ENCODE measurements at places on chromosomes 2 and 18. TPM values are rescaled to one million over a fixed set of nuclear protein-coding genes. Genes with fewer than 3 reads are reported as not detected.

The MATN3 gene
- total RNA-seq = not detected

The TMEM185B gene
- total RNA-seq = 21.3 TPM

The MYO3B gene
- not detected for total RNA-seq

The KCTD1 gene
- 0.53 TPM for total RNA-seq

The SIX3 gene
- not detected for total RNA-seq

The SPC25 gene
- total RNA-seq = not detected

The TEX44 gene
- total RNA-seq = not detected

The MBD2 gene
- 71.4 TPM for total RNA-seq

The TGFA gene
- 1.0 TPM for total RNA-seq

The PDE1A gene
- not detected for total RNA-seq

- DNase-seq = no peak
These were observed 76.3 kb downstream of the MDH1 start for GRCh38 chr2:63665091-63665490.

GRCh38 chr2:105068875-105069274 is 31.0 kb downstream of the MRPS9 start:
- no peak for DNase-seq

DNA sequence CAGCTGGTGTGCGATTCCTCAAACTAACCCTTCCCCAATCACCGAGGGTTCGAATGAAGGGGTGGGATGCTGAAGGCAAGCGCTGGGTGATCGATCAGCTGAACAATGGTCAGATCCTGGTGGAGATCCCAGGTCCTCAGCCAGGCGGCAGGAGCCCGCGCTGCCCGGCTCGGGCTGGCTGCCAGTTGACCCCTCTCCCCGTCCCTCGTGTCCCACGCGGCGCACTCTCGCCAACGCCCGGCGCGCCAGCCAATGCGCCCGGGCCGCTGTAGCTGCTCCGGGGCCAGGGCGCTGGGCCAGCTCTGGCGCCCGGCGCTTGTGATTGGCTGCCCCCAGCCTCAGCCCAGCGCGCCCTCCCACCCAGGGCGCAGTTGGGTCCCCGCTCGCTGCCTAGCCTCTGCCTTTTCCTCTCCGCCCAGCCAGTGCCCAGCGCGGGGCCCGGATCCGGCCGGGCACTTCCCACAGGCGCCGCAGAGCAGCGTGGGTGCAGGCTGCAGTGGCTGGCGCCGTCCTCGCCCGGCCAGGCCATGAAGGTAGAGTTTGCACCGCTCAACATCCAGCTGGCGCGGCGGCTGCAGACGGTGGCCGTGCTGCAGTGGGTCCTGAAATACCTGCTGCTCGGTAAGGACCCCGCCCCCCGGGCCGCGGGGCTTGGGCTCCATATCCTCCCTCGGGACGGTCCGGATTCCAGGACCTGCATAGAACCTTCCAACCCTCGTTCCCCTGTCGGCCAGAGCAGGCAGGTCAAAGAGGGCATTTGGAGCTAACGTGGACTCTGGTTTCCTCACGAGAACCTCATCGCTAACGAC is at the start of gene MOGAT1:
Gene MOGAT1 (plus strand): TSS at position 400 of the 809 bp plus-strand sequence. CDS start 128 bp downstream, at position 528.
- DNase-seq = no peak

DNA sequence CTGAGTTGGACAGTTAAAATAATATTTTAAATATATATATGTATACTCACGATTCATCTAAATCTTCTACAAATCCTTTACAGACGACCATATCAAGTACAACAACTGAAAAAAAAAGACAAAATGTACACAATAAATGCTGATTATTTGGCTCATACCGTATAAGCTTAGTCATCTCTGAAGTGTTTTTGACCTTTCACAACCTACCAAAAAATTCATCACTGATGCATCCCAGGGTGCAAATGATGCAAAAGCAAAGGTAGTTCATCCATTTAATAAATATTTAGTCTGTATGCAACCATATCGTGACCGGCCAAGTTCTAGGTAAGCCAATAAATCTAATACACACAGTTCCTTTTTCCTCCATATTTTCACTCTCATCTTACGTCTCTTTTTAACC is 1.1 kb downstream of the TMX3 start:
- no peak for DNase-seq

GRCh38 chr2:53452400-53452799 is 315.2 kb upstream of the CHAC2 start:
- no peak for DNase-seq

GRCh38 chr2:75844651-75845050 is 133.9 kb upstream of the GCFC2 start:
- DNase-seq = no peak

GRCh38 chr2:2294183-2294690 is 36.8 kb downstream of the MYT1L start:
- DNase-seq = no peak

DNA sequence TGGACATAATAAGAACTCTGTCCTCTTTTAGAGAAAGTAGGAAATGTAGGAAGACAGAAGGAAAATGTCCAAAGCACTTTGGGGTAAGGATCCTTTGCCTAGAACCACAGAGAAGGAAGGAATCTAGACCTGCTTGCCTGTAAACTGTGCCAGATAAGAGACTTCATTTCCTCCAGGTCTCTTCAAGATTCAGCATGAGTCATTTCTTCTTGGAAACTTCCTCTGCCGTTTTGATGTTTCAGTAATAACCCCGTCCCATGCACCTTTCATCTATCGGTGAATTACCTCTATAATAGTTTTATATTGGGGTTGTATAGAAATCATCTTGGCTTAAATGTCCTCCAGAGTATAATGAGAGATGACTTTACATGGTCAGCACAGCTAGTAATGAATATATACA is 63.2 kb upstream of the LRATD1 start:
- no peak for DNase-seq

DNA sequence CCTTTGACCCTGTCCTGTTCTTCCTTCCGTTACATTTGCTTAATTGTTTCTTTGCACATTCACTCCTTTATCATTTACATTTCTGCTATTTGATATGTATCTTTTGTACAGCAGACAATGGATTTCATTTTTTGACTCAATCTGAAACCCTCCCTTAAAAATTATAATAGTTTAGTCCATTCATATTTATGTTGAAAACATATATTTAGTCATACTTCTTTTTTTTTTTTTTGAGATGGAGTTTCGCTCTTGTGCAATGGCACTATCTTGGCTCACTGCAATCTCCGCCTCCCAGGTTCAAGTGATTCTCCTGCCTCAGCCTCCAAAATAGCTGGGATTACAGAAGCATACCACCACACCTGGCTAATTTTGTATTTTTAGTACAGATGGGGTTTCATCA is 95.3 kb upstream of the TGFA start:
- no peak for DNase-seq

- DNase-seq = no peak
These were observed 1177.4 kb upstream of the LRRTM1 start for GRCh38 chr2:81481994-81482368.

GRCh38 chr2:85601771-85602475 is 575 bp downstream of the TMEM150A start:
- no peak for DNase-seq

DNA sequence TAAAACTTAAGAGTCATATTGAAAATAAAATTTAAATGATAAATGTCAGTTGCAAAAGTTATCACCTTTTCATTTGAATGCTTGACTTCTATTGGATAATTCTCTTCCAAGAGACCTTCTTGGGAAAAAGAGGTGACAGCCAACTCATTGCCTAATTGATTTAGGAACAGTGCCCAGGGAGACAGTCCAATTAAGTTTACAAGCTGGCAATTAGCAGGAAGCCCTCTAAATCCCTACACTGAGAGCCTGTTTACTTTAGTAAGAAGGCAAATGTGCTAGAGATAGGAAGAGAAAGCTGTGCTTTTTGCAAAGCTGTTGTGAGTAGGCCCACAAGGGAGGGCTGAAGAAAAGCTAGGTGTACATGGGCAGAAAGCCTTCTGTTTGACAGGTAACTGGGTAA is 189.1 kb downstream of the WDPCP start:
- DNase-seq = no peak

DNA sequence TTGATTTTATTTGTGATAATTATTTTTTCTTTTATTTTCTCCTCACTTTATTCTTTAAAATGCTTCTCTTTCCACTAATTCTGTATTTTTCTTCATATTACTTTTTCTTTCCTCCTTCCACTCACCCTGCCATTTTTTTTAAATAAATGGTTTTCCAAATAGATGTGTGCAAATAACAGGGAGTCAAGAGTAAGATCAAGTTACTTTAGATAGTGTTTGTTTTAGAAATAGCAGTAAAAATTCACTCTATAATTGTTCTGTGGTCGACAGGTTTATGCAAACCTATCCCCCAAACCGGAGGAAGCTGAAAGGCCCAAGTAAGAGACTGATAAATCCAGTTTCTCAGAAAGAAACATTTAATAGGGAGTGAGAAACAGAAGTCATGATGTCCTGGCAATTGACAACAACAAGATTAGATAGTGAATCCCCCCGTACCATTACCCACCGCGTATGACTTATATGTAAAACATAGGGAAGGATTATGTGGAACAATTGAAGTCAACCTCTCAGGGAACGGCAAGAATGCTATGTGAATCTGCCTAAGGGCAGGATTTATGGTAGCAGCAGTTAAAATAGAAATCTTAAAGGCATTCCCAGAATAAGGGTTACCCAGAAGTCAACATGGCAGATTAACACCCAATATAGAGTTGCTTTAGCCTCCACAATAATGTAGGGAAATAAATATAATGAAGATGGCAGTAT is 75.5 kb downstream of the KYNU start:
- no peak for DNase-seq

DNA sequence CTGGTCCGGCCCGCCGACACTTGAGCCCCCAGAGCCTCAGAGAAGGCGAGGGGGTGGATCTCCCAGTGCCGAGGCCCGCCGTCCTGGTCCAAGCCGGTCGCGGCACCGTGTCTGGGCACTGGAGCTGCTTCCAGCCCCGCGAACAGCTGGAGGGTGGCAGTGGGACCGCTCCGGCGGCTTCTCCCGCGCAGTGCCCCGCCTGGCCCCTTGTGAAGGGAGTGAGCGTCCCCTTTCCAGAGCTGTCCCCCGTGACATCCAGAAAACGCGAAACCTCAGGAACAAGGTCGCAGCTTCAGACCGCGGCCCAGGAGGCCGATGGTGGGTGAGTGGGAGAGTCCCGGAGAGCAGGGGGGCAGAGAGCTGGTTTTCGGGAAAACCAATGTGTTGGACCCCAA is 579 bp upstream of the EMX1 start:
- DNase-seq = no peak

DNA sequence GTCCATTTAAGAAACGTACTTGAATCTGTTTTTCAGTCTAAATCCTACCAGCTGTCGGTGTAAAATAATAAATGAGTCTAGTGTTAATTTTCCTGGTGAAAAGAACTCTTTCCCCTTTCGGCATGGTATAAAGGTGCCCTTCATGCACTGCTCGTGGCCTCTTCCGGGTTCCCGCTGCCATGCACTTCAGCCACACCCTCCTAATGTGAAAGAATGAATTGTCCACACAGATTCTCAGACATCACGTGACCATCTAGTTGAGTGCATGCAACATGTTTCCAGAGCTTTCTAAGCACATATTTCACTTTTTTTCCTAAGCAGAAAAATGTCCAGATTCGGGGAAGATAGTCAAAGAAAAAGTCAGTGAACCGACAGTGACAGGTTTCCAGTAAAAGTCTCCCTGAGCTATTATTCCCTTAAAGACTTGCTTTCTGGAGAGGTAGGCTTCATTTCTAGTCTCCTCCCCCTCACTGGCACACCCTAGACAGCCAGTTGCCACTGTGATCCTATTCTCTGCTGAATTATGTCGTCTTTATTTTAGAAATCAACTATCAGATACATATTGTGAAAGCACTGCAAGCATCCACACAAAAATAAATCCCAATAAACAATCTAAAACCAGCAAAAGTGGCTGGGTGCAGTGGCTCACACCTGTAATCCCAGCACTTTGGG is 65.9 kb upstream of the RPL31 start:
- DNase-seq = no peak

- no peak for DNase-seq
These were observed 6.1 kb downstream of the FBXO11 start for GRCh38 chr2:47899915-47900816.

- no peak for DNase-seq
These were observed 33.9 kb downstream of the STAT1 start for GRCh38 chr2:190979906-190980629.

DNA sequence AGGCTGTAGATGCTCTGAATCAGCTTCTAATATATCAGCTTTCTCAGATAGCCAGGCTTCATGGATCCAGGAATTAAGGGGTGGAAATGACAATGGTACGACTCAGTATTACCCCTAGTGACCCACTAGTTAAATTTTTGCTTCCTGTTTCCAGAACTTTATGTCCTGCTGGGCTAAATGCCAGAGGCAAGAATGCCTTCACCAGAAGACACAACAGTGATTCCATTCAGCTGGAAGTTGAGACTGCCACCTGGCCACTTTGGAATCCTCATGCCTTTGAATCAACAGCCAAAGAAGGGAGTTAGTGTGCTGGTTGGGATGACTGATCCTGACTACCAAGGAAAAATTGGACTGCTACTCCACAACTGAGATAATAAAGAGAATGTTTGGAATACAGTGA is 239.1 kb downstream of the ASXL3 start:
- no peak for DNase-seq

DNA sequence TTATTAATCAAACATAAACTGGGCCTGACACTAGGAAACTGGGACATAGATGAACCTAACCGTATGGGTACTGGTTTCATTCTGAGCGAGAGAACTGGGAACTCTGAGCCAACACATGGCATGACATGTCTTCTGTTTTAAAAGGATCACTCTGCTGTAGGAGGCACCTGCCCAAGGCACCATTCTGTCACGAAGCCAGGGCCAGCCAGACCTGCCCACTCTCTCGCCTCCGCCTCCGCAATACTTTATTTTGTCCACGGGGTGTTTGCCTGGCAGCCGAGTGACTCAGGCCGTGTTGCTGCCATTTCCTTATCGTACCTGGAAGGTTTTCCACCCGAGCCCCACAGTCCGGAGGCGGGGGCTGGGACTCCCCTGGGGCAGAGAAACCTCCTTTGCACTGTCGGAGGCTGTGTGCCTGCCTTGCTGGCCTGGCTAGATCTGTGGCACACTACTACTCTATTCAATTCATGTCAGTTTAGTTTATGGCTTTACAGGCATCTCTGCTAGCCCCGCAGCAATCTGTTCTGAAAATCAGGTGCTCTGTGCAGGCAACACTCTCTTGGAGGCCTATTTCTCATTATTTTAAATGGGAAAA is 120.4 kb upstream of the ACKR3 start:
- DNase-seq = no peak

- no peak for DNase-seq
These were observed 176.8 kb downstream of the LOXHD1 start for GRCh38 chr18:46480226-46480625.

GRCh38 chr2:232890896-232891601 is 21.0 kb downstream of the SNORC start:
- no peak for DNase-seq

- DNase-seq = no peak
These were observed 99.9 kb upstream of the LINC00305 start for GRCh38 chr18:64248836-64249235.

DNA sequence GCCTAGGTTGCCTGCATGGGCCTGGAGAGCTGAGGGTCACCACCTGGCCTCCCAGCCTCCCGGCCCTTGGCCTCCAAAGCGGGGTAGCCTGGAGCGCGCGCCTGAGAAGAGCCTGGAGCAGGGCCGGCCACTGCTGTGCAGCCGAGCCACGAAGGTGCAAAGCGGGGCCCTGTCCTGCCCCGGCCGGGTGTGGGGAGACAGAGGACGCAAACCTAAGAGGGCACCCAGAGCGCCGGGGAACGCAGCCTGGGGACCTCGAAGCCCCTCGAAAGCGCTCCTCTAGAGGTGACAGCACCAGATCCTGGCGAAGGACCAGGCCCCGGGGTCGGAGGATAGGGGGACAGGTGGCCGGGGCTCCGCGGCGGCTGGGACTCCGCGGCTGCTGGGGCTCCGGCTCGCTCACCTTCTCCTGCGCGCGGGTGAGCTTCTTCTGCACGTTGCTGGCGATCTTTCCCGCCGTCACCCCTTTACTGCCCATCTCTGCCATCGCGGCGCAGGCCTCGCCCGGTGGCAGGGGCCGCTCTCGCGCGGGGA is 430 bp downstream of the BIN1 start:
- DNase-seq = no peak

Measured in CD8-positive, alpha-beta T cell (primary cell).